ENCODE measurements at places on chromosomes 7 and 10. TPM values are rescaled to one million over a fixed set of nuclear protein-coding genes. Genes with fewer than 3 reads are reported as not detected.
A peak's percentile ranks its signal among the peaks of the same experiment; 100 is the strongest.

DNA sequence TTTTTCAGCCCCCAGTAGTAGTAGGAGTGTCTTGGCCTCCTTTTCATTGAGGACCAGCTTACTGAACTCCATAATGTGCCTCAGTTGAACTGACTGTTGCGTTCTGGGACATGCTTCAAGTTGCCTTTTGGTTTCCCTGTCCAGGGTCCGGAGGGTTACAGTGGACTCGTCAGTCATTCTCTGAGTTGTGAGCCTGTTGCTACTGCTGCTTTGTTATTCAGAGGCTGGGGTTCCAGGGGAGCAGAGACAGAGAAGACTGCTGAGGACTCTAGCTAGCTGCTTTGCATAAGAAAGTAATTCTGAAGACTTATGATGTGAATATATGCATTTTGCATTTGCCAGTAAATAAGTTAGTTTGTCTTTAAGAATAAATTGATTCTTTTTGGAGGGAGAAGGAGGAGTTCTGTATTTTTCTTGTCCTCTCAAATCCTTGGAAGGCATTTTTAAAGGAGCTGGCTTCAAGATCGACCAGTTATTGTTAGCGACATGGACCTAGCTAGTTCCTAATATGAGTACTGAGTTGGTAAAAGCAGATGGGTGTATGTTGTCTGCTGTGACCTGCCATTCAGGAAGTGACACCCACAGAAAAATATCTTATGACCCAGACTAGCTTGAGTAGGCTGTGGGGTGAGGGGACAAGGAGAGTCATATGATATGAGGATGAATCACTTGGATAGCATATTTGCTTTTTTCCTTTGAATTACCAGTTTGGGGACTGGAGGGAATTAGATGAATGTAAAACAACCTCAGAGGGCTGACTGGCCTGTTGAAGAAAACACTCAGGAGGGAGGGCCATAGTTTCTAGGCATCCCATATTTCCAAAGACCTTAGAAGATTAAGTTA is 8.3 kb downstream of the PI4K2A start:
- peaks cover 15% of the 10 kb centered on the region for H3K36me3 ChIP-seq
- peak overlapping the region; percentile 74 for H3K27ac ChIP-seq
- H3K27me3 ChIP-seq = no peaks in the 10 kb centered on the region
- DNase-seq = peak; percentile 25

DNA sequence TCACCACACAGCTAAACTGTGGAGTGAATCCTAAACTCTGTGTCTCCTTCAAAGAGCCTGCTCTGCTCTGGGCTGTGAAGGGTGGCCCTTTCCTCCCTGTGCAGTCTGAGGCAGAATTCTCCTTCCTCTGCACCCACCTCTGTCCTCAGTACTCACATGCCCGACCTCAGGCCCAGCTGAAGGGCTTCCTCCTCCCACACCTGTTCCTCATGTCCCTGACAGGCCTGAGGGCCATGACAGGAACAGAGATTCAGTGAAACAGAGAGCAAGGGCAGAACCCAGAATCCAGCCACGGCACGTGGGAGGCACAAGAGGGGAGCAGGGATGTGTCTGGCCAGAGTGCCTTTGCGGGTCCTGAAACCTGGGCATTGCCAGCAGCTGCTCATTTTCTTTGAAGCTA is 13.9 kb downstream of the CREB3L2 start:
- peaks cover 12% of the 10 kb centered on the region for H3K4me1 ChIP-seq
- H3K4me3 ChIP-seq = no peak overlapping the region
- peaks cover 19% of the 10 kb centered on the region for H3K36me3 ChIP-seq

- no peak overlapping the region for H3K27ac ChIP-seq
- peaks cover 11% of the 10 kb centered on the region for H3K36me3 ChIP-seq
- peaks cover 45% of the 10 kb centered on the region for H3K4me1 ChIP-seq
- H3K4me3 ChIP-seq = no peak overlapping the region
- no peak for DNase-seq
Observed at GRCh38 chr10:1942478-1942877, 205.2 kb upstream of the ADARB2 start.

SNCG gene
- not detected for total RNA-seq

CALCR gene
- total RNA-seq = not detected

GRCh38 chr10:33722067-33722466 is 387.6 kb upstream of the NRP1 start:
- no peaks in the 10 kb centered on the region for H3K4me1 ChIP-seq
- no peak overlapping the region for H3K27ac ChIP-seq
- no peaks in the 10 kb centered on the region for H3K36me3 ChIP-seq
- H3K4me3 ChIP-seq = no peak overlapping the region
- H3K27me3 ChIP-seq = no peaks in the 10 kb centered on the region

GRCh38 chr7:43211286-43211685 is 98.8 kb downstream of the HECW1 start:
- H3K36me3 ChIP-seq = no peaks in the 10 kb centered on the region
- no peaks in the 10 kb centered on the region for H3K4me1 ChIP-seq
- no peak overlapping the region for H3K4me3 ChIP-seq
- H3K27ac ChIP-seq = no peak overlapping the region
